ENCODE measurements at places on chromosomes 4 and X.
A peak's percentile ranks its signal among the peaks of the same experiment; 100 is the strongest.

DNA sequence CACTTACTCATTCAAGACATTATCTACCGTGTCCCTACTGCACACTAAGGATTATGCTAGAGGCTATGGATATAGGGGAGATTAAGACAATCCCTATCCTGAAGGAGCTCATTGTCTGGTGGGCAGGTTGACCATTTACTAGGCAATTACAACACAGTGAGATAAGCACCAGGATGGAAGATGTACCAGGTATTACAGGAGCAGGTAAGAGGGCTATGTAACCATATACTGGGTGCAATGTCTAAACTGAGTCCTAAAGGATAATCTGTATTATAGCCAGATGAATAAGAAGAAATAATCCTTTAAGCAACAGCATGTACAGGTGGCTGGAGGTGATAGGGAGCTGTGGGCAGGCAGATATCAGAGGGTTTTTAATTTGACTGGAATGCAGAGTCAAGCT is 113.3 kb upstream of the TBC1D9 start:
- peak; percentile 60 for DNase-seq

GRCh38 chr4:164616961-164617360 is 137.0 kb upstream of the SMIM31 start:
- DNase-seq, result peak; percentile 26

DNA sequence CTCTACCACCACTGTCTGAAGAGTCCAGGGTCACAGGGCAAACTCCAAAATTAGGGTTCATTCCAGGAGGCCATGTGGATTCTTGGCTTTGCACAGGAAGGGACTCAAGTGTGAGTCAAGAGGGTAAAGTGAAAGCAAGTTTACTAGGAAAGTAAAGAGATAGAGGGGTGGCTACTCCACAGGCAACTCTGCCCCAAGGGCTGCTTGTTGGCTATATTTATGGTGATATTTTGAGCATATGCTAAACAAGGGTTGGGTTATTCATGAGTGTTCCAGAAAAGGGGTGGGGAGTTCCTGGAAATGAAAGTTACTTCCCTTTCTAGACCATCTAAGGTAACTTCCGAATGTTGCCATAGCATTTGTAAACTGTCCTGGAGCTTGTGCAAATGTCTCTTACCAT is 1222.0 kb upstream of the TENM3 start:
- DNase-seq, result no peak

- DNase-seq, result no peak
Measured at GRCh38 chr4:41590591-41590990, 52.6 kb downstream of the LIMCH1 start.

- no peak for DNase-seq
Measured at GRCh38 chr4:26141911-26142638, 178.7 kb upstream of the RBPJ start.

DNA sequence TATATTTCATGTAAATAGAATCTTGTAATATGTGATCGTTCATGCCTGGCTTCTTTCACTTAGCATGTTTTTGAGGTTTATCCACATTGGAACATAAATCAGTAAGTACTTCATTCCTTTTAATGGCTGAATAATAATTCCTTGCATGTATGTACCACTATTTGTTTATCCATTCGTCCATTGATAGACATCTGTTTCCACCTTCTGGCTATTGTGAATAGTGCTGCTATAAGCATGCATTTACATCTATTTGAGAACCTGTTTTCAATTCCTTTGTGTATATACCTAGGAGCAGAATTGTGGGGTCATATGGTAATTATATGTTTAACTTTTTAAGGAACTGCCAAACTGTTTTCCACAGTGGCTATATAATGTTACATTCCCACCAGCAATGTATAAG is 356.7 kb upstream of the DIPK2B start:
- no peak for DNase-seq

DNA sequence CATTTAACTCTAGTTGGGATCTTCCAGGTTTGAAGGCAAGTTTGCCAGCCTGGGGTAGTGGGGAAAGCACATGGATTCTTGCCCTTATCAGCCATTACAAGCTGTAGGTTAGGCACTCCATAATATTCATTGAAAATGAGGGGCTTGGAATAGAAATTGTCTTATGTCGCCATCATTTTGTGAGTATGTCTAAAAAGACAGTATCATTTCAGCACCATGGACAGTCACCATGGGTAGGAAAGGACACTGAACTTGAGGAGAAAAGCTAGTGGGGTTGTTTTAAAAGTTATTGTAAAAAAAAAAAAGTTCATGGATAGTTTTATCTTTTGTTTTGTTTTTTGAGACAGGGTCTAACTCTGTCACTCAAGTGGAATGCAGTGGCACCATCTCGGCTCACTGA is 356.1 kb downstream of the HNRNPD start:
- no peak for DNase-seq

DNA sequence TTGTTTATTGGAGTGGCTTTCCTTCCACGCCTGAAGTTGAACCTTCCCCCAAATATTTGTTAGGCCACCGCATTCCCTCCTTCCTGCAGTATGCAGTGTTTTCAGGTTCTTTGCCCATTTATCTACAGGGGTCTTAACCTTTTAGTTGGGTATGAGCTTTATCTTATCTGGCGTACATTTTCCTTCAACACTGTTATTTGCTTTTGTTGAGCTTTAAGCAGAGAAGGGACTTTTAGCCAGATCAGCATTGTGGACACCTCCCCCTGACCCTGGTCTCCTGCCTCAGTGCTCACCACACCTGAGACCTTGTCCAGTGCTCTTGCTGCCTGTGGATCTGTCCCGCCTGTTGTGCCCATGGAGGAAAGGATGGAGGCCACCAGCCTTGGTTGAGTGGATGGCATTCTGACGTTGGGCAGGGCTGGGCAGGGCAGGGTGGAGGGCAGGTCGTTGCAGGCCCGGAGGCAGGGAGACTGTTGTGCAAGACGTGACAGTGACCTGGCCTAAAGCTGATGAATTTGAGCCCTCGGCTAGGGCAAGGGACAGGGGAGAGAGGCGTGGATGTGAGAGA is 998 bp upstream of the DUSP9 start:
- no peak for DNase-seq

- no peak for DNase-seq
Measured at GRCh38 chr4:12635629-12636028, 848.5 kb downstream of the RAB28 start.

DNA sequence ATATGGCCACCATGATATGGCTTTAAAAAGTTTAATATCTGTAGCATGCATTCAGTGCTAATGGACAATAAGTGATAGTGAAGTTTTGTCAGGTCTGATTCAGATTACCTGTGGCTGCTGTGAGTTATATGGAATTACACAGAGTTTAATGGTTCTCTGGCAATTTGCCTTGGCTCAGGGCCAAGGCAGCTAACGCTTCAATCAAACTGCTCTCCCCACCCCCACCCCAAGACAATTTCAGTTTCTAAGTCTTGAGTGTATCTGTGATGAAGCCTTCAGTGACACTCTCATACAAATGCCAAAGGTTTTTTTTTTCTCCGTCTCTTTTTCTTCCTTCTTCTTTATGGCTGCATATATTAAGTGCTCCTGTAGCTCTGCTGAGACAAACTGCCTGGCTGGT is 106.6 kb downstream of the SHROOM4 start:
- DNase-seq, result no peak
